ENCODE measurements at places on chromosomes 16 and 17.

DNA sequence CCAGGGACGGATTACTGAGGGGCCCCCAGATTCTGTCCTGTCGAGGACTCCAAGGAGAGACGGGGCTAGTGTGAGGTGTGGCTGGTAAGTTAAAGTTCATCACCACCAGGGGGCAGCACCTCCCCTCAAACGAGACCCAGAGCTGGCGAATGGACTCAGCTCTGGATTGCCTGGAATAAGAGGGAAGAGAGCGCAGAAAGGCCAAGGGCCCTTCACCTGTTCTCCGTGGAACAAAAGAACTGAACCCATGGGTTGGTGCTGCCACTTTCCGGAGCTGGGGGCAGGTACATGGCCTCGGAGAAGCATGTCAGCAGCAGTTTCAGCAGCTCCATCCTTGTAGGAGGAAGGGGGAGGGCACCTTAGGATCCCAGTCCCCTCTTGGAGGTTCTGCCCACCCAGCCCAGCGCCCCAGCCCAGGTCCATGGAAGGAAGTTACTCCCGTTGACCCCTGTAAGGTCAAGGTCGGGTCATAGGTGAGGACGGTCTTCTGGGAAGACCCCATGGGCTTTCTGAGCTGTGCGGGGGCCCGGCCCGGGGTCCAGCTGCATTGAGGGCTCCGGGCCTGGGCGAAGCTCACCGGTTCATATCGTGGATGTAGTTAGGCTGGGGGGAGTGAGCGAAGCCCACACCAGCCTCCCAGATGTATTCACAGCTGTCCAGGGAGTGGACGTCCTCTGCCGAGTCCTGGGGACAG is 10.8 kb downstream of the HID1 start:
- peak; percentile 80 for DNase-seq

DNA sequence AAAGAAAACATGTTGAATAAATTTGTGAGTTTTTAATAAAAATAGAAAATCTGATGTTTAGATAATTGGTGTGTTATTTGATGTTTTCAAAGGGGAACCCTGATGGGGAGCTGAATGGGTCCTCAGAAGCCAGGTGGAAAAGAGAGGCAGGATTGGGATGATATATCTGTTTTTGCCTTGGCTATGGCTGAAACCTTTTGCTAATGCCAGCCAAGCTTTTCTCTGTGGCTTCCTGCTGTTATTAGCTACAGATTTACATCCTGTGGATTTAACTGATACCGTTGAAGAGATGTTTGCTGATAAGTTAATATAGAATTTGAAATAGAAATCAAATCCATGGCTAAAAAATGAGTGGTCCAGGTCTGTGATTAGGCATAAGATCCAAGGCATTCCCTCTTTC is 4.2 kb upstream of the AATF start:
- no peak for DNase-seq

GRCh38 chr17:40317345-40317873 is 8.4 kb downstream of the RARA start:
- no peak for DNase-seq

- no peak for DNase-seq
These were observed 6.9 kb upstream of the EFTUD2 start for GRCh38 chr17:44906010-44906646.

DNA sequence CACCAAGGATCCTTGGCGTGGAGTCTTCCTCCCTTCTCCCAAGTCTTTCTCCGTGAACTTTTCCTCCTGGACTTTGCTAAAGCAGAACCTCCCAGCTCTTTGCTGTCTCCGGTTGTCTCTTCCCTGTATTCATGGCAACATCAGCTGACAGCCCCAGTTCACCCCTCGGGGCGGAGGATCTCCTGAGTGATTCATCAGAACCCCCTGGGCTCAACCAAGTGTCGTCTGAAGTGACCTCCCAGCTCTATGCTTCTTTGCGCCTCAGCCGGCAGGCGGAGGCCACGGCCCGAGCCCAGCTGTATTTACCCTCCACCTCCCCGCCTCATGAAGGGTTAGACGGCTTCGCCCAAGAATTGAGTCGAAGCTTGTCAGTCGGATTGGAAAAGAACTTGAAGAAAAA is 943 bp downstream of the CNTROB start:
- DNase-seq = peak; percentile 53

DNA sequence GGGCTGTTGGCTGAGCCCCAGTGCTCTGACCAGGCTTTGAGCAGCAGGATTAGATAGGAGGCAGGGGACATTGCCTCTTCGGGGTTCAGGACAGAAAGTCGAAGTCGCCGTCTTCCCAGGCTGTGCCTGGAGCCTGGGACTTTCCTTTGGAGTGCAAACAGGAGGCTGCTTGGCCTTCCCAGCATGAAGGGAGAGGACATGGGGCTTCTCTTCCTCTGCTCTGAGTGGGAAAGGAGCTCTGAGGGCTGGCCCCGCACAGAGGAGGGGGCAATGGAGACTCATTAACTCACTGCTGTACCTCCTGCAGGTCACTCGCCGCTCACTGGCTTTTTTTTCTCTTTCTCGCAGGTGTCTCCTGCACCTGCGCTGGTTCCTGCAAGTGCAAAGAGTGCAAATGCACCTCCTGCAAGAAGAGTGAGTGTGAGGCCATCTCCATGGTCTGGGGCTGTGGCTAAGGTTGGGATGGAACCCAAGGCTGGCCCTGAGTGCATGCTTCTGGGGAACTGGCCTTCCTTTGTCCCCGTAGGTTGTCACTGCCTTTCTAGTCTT is 642 bp downstream of the MT1F start:
- no peak for DNase-seq

- DNase-seq = no peak
These were observed 113.4 kb upstream of the CIBAR2 start for GRCh38 chr16:85225721-85226120.
